ENCODE measurements at places on chromosomes 2 and 18. TPM values are rescaled to one million over a fixed set of nuclear protein-coding genes. Genes with fewer than 3 reads are reported as not detected.

DNA sequence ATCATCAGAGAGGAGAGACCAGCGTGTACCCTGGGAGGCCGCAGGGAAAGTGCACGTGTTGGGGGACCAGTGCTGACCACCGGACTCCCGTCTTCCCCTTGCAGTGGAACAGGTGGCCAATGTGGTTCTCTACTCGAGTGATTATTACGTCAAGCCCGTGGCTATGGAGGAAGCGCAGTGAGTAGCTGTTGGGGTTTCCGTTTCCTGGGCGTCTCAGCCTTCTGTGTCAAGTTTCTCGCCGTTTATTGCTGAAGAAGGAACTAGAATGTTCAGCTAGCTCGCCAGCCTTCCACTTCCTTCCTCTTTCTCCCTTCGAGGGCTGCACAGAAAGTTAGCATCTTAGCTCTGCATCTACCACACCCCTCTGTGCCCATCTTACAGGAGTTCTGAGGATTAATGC lies 22.8 kb upstream of the DGKD start:
- no peak for DNase-seq

DNA sequence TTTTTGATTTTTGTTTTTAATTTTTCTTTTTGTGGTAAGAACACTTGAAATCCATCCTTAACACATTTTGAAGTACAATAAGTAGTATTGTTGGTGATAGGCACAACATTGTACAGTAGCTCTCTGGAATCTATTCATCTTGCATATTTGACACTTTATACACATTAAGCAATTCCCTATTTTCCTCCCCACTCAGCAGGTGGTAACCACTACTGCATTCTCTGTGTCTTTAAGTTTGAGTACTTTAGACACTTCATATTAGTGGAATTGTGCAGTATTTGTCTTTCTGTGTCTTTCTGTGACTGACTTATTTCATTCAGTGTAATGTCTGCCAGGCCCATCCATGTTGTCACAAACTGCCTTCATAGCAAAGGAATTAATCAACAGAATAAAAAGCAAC lies 471.7 kb upstream of the CDH20 start:
- no peak for DNase-seq

Gene UGT1A9
- total RNA-seq: not detected

- DNase-seq: no peak
These were observed 593.5 kb downstream of the ADCYAP1 start for GRCh38 chr18:1498216-1498615.

Gene SERPINB10
- not detected for total RNA-seq

Measured in occipital lobe (tissue), 3 donors.